BJ (cell line): ENCODE measurements at places on chromosomes 1 and 21.

DNA sequence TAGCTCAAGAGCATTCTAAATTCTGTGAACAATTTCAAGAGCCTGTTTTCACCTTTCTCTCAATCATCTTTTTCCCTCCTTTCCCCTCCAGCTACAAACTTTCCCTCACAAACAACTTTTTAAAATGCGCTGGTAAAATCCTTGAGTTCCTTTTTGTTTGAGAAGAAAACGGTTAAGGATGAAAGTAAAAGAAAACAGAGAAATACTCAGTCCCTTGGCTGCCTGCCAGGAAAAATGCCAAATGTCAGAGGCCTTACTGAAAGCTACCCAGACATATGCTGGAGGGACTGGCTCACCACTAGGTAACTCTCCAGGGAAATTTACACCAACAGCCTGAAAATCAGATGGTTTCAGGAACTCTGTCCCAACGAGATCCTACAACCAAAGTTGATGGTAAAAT lies 11.0 kb upstream of the SERBP1 start:
- no peak for DNase-seq

DNA sequence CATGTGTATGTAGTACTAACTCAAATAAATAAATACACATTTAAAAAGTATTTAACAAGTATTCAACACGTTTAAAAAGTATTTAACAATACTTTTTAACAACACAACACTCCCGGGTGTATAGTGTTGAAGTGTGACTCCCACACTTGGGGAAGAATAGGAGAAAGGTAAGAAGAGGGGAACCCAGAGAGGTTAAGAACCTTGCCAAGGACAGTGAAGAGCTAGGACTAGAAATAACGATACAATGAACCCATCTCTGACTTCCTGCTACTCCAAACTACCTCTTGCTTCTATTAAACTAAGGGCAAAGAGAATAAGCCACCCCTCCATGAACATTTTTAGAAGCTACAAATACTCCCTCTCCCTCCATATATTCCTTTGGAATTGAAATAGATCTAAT lies 1.7 kb upstream of the GFI1 start:
- no peak for DNase-seq

DNA sequence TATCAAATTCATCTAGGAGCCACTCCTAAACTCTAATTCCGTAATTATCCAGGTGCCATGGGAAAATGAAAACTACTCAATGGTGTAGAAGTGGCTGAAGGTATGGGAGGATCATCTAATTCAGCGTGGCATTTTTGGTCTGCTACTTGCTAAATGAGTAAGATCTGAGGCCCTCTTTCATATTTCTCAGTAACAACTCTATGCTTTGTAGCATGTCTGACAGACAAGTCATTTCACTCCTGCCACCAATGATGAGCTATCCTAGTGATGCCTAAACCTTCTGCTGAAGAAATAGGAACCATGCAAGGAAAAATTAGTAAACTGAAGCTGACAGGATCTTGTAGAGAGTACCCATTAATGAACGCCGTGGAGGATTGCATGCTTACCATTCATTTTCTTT lies 145.3 kb downstream of the NTNG1 start:
- DNase-seq = no peak

- DNase-seq = no peak
These were observed 17.0 kb downstream of the DHRS3 start for GRCh38 chr1:12600880-12601633.

DNA sequence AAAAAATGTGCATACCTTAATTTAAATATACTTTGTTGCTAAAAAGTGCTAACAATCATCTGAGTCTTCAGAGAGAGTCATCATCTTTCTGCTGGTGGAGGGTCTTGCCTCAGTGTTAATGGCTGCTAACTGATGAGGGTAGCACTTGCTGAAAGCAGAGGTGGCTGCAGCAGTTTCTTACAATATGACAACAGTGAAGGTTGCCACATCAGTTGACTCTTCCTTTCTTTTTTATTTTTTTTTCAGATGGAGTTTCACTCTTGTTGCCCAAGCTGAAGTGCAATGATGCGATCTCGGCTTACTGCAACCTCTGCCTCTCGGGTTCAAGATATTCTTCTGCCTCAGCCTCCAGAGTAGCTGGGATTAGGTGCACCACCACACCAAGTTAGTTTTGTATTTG lies 2.6 kb upstream of the CFAP45 start:
- DNase-seq = no peak
